ENCODE measurements at places on chromosomes 3 and 15.

- DNase-seq = no peak
Measured at GRCh38 chr3:41742121-41742520, 219.8 kb downstream of the ULK4 start.

- DNase-seq = no peak
Measured at GRCh38 chr3:196707566-196707965, 4.5 kb downstream of the CEP19 start.

- no peak for DNase-seq
Measured at GRCh38 chr3:177350121-177350520, 152.8 kb upstream of the TBL1XR1 start.

DNA sequence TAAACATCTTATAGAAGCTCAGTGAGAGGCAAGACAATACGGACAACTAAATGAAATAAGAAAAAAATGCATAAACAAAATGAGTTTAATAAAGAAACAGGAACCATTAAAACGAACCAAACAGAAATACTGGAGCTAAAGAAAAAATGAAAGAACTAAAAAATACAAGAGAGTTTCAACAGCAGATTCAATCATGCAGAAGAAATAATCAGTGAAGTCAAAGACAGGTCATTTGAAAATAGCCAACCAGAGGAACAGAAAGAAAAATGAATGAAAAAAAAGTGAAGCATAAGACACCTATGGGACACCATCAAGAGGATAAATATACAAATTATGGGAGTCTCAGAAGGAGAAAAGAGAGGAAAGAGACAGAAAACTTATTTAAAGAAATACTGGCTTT lies 42.5 kb upstream of the PRR20G start:
- no peak for DNase-seq

- no peak for DNase-seq
Measured at GRCh38 chr3:158896729-158897128, 94.9 kb downstream of the MFSD1 start.

GRCh38 chr15:58573270-58573669 lies 141.5 kb downstream of the LIPC start:
- no peak for DNase-seq

- DNase-seq = no peak
Measured at GRCh38 chr3:5731100-5731499, 543.6 kb downstream of the EDEM1 start.

DNA sequence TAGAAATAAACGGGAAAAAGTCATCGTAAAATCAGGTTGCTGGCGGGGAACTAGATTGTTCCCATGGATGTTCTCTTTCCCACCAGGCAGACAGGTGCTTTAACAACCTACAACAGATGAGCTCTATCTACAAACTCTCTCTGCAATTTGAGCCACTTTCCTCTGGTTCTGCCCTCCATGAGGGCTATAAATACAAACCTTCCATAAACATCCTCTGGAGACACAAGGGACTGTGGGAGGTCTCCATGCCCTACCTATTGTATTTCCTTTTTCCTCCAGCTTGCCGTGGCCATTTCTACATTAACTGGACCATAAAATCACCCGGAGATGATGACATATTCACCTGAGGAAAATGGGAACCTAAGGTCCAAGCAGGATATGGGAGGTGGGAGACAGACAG lies 151.1 kb downstream of the GABRB3 start:
- DNase-seq = no peak

GRCh38 chr3:167602041-167602440 lies 51.7 kb downstream of the WDR49 start:
- no peak for DNase-seq

GRCh38 chr3:134214239-134214638 lies 36.4 kb downstream of the RYK start:
- no peak for DNase-seq

GRCh38 chr3:158810823-158811724 lies 9.2 kb downstream of the MFSD1 start:
- DNase-seq = no peak

DNA sequence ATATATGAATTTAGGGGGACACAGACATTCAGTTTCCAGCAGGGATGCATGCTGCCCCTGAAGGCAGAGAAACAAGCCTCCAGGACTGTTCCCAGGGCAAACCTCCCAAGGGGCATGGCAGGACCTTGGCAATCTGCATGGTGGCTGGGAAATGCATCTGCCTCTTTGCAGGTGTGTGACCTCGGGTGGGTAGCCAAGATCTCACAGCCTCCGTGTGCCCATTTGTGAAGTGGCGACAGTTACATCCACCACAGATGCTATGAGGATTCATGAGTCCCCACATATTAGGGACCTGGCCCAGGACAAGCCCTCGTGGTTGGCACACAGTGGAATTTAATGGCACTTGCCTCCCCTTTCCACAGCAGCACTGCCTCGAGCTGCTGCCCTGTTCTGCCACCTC lies 29.9 kb downstream of the SLC28A1 start:
- no peak for DNase-seq

DNA sequence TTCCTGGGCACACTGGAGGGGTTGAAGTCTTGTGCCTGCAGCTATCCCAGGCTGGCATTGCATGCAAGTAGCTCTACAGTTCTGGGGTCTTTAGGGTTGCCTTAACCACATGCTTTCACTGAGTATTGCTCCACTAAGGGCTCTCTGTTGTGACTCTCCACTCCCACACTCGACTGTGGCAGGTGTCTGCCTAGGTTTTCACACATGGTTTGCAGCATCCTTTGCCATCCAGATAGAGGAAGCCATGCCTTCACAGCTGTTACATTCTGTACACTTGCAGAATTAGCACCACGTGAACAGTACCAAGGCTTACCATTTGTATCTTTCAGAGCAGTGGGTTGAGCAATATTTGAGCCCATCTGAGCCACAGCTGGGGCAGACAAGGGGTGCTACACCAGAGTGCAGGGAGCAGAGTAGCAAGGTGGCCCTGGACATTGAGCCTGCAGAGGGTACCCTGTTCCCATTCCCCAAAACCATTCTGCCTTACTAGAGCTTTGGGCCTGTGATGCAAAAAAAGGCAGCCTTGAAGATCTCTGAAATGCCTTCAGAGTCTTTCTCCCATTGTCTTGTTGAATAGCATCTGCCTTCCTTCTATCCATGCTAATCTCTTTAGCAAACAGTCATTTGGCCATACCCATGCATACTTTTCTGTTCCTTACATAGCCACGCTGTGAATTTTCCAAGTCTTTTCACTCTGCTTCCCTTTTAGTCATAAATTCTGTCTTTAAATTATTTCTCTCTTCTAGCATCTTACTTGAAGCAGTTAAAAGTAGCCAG lies 95.2 kb upstream of the PLCL2 start:
- no peak for DNase-seq

DNA sequence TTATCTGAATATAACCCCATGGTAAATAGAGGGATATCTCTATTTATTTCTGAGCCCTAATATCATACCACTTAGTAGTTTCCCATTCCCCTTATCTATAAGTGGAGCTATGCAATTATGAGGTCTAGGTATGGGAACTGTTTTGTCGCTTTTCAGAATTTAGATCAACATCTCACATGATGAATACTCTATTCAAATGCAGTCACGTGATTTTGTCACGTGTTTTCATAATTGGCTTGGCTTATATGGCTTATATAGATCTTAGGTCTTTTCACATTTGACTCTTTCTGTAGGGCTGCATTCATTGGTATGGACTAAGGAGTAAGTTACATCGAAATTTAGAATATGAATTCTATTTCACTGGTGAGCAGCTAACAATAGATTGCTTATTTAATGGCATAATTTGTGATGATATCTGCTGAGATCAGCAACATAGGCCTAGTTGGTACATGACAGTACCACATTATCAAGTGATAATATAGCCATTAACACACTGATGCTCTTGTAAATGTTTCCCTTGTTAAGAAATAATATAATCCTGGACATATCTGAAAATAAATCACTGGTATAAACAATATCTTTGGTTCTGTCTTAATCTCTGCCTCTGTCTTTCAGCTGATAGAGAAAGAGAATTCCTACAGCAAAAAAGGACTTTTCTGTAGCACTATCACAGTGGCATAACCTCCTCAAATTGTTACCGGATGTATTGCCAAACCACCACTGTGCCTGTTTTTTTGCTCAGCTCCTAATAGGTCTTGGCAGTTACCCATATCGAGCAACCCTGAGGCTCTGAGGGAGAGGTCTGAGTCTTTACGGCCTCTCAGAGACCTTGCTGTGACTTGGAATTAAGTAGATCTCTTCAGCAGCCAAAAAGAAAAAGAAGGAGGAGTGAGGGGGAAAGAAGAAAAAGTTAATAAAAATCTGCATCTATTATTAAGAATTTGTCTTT lies 357.1 kb downstream of the ZPLD1 start:
- no peak for DNase-seq

DNA sequence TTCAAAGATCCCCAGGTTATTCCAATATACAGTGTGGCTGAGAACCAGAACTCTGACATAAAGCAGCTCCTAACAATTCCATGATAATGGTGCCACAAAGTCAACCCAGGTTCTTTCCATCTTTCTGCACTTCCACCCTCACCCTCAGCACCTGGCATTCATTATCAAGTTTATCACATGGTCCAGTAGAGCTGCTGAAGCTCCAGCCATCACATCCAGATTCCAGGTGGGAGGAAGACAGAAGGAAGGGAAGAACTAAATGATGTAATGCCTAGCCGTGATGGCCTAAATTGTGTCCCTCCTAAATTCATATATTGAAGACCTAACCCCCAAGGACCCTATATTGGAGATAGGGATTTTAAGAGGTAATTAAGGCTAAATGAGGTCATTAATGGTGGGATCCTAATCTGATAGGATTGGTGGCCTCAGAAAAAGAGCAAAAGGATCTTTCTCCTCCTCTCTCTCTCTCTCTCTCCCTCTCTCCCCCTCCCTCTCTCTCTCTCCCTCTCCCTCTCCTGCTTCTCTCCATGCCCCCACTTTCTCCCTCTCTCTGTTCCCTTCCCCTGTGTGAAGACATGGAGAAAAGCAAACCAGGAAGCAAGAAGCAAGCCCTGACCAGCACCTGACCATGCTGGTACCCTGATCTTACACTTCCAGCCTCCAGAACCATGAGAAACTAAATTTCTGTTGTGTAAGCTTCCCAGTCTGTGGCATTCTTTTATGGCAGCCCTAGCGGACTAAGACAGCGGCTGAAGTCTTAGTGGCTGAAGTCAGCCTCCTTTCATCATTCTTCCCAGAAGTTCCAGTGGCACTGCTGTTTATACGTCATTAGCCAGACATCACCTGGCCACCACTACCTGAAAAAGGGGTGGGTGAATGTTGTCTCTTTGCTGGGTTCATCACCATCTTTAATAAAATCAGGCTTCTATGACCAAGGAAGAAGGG lies 369.7 kb upstream of the PROK2 start:
- DNase-seq = no peak

DNA sequence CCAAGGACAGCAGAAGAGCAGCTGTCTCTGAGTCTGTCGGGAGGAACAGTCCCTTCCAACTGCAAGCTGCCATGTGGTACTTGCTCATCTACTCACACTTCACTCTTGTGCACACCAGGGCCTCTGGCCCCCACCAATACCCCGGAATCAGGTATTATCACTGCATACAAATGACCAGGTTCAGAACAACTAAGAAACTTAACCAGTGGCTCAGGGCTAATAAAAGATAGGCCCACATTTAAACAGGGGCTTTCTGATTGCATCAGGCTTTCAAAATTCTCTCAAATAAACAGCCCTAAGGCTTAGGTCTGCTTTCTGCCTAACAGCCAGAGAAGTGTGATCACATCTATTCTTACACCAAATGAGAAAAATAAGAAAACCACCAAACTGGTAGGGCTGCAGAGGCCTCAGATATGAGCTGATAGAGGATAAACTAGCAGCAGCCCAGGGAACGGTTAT lies 20.7 kb downstream of the CCDC12 start:
- DNase-seq = no peak

DNA sequence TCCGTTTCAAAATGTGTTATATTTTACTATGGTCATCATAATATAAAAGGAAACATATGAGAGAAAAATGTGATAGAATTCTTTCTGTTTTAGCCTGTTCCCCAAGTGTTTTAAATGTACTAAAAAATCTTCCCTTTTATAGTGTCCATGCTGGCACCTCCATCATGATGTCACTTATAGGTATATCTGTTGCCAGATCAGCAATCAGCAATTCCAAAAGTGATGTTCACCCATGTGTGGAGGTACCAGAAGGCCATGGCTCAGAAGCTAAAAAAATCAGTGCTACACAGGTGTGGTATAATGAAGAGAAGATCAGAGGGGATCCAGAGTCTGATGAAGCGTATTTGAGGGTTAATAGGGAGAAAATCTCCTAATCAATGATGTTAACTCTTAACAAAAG lies 1.1 kb upstream of the GPR15 start:
- no peak for DNase-seq

DNA sequence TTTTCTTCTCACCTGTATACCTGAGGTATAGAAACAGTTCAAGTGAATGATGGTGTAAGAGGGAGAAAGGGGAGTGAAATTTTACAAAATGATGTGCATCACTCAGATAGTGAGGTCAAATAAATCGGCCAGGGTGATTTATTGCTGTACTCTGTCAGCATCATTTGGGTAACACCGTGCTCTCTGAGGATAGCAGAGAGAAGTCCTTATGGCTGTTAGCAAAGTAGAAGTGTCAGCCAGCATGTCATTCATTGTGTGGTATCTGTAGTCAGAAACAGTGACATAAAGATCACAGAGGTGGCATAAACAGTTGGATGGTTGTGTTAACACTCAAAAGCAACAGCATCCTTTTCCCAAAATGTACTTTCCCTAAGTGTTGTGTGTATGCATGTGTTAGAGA lies 53.4 kb downstream of the PSMD6 start:
- DNase-seq = no peak

DNA sequence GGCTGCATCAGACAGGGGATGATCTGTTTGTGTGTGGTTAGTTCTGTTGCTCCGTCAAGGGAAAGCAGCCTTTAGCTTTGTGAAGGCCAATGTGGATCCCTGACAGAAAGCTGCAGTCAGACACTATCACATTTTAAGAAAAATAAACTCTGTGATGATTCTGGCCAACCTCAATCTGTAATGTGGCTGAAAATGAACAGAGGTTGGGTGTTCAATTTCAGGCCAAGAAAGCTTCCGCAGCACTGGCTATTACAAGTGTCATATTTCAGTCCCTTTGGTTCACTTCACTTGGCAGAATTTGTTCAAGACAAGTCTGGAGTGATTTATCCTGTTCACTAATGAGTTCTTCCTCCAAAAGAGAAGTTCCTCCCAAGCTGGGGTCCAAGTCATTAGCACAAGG lies 571.8 kb upstream of the IL12A start:
- no peak for DNase-seq

- no peak for DNase-seq
Measured at GRCh38 chr15:86876387-86876944, 796.8 kb downstream of the AGBL1 start.

DNA sequence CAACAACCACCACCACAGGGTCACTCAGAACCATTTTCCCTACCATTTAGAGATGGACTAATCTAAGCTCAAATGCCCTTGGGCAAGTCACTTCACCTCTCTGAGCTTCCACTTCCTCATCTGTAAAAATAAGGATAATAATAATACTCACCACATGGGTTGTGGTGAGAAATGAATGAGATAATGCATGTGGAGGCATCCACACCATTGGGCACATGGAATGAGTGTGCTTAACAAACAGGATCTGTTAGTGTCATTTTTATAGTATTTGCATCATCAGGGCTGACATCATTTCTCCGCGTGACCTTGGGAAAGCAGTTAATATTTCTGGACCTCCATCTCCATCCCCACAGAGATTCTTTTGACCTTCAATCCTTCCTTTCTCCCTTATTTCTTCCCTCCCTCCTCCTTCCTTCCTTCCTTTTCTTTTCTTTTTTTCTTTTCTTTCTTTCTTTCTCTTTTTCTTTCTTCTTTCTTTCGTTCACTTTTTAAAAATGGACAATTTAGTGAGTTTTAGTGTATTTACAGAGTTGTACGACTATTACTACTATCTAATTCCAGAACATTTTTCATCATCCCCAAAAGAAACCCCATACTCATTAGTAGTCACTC lies 7.7 kb upstream of the RFT1 start:
- DNase-seq = no peak

GRCh38 chr3:47961815-47962606 lies 54.2 kb downstream of the MAP4 start:
- DNase-seq = no peak
